ENCODE measurements at places on chromosomes 4 and X.
A peak's percentile ranks its signal among the peaks of the same experiment; 100 is the strongest.

DNA sequence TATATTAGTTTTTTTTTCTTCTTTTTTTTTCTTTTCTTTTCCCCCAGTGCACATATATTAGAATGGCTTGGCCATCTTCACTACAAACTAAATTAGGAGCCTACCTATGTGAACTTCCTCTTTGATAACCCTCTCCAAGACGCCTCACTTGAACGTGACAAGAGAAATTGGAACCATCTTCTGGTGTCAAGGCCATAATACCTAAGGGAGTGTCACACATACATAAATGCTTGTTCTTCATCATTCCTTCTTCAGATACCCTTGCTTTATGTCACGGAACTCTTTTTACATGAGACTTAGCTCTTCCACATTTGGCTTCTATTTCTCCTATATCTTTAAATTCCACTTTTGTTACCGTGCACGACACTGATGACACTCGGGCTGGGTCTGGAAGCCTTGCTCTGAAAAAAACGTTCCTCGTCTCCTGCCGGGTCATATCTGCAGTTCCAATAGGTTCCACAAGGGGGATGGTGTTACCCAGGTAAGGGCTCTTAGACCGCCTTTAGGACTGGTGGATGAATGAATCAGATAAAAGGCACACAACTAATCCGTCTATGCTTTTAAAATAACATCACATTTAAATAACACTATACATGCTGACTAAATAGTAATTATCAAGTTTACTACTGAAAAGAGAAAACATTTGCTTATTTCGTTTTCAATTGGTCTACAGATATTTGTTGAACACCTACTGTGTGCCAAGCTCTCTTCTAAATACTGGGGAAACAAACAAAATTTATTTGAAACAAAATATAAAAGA lies 19.9 kb downstream of the DGAT2L6 start:
- DNase-seq = peak; percentile 34

GRCh38 chrX:15681433-15681832 lies 16.8 kb upstream of the CLTRN start:
- DNase-seq = no peak

GRCh38 chrX:45274576-45274975 lies 73.9 kb upstream of the DIPK2B start:
- no peak for DNase-seq

GRCh38 chrX:70694339-70695122 lies 214.0 kb downstream of the TEX11 start:
- no peak for DNase-seq

DNA sequence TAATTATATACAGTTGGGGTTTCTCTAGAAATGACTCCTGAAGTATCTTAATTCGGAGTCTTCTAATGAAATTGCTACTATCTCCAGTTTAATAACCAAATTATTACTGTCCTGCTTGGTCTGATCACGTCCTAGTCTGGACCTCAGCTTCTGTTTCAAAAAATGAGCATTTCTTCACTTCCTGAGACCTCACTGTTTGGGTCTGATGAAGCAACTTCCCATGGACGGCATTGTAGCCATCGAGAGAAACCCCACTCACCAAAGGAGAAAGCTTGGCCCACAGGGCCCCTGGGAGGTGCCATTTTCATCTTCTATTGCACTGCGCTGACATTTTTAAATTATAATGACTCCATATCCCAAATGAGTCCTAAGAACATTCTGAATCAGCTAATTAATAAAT lies 178.0 kb downstream of the MGST2 start:
- no peak for DNase-seq

DNA sequence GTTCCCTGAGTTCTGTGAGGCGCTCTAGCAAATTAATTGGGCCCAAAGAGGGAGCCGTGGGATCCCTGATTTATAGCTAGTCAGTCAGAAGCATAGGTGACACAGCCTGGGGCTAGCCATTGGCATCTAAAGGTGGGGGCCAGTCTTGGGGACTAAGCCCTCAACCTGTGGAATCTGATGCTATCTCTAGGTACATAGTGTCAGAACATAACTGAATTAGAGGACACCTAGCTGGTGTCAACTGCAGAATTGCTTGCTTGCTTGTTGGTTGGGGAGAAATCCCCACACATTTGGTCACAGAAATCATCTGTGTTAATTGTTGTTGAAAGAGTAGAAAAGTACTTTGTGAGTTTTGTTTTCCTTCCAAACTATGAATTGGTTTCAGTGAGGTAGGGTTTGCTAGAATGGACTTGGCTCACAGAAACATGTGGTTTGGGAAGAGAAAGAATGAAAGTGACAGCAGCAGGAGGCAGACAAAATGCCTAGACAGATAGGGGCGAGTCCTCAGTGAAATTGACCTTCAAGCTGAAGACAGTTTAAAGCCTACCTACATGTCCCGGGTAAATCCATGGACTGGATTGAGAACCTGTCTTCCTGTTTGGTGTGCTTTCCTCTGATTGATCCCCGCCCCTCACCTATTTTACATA lies 12.8 kb upstream of the GPR82 start:
- no peak for DNase-seq

Measured in GM10248 (cell line).